Body of pancreas (tissue), 4 donors: ENCODE measurements at places on chromosomes 16 and 17. TPM values are rescaled to one million over a fixed set of nuclear protein-coding genes. Genes with fewer than 3 reads are reported as not detected.

Gene P2RX1
- total RNA-seq: 39.2 TPM

Gene KCNJ18
- not detected for total RNA-seq

Gene KRT9
- total RNA-seq: not detected

Gene ZPBP2
- not detected for total RNA-seq

Gene MYO15B
- 61.2 TPM for total RNA-seq

Gene TNK1
- total RNA-seq: 12.7 TPM

Gene HELZ
- 21.0 TPM for total RNA-seq

DNA sequence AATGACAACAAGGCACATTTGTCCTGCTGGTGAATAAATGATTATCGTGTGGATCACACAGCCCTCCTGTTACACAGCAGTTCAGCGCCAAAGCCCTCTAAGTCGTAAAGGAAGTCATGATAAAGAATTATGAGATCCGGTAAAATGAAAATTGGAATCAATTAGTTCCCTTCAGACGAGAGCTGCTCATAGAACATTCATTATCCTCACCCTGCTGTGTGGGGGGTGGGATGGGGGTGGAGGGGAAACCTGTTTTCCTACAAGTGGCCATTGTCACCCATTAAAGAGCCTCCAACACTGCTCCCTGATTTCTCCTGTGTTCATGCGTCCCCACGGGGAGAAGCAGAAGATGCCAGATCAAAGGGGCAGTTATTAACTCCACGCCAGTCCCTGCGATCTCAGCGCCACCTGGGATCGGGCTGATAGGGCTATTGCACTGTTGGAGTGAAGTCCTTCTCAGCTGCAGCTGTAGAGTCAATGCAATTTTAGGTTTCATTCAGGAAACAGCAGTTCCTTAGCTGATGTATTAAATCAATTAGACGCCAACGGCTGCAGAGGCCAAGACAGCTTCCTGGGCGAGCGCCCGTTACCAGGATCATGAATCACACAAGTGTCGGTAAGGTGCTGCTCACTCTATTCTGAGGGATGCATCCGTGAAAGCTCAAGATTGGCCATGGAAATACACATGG, 19.2 kb upstream of the CACNG4 start:
- no peak for DNase-seq

DNA sequence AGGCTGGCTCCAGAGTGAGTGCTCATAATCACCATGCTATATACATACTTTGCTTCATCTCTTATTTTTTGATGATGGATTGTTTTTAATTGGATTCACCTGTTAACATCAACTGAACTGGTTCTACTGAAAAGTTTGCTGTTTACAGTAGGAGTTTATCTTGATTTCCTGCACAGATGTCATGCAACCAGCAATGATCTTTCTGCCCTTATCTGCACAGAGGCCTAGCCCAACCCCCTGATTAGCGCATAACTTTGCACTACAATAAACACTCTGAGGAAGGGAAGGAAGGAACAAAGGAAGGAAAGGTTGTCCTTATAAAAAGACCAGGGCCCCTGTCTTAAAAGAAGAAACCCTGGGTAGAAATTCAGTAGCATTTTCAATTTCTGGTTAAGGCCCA, 152.9 kb downstream of the RGS9 start:
- no peak for DNase-seq

DNA sequence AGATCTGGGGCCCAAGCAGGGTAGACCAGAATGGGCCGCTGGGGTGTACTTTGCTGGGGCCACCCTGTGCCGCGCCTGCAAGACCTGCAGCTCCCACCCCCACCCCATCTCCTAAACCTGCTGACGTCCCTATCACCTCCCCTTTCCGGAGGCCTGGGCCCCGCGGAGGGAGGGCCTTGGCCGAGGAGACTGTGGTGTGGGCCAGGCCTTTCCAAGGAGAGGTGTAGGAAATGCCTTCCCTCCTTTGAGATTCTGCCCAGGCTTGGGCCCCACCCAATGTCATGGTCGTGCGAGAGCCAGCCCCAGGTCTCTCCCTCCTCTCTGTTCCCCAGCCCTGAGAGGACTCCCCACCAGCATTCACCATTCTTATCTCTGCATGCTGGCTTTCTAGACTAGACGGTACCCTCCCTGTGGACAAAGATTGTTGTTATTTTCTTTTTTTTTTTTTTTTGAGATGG, 3.9 kb upstream of the WFIKKN2 start:
- DNase-seq: no peak

- DNase-seq: no peak
Observed at GRCh38 chr17:55962951-55963401, 190.3 kb upstream of the ANKFN1 start.

DNA sequence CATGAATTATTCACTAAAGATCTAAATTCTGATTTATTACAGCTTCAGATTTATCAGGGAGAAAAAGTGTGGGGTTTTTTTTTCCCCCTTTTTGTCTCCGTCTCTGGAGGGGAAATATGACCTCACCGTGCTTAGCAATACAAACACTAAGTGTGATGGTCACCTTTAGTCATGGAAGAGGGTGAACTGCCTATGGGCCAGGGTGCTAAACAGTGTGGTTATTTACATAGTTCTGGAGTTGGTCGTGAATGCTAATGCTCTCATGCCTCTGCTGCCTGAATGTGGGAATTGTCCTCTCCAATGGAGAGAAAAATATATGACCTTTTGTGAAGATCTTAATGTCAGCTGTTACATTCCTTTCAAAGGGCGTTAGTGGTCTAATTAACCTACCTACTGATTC, 44.8 kb upstream of the MSI2 start:
- DNase-seq: no peak

DNA sequence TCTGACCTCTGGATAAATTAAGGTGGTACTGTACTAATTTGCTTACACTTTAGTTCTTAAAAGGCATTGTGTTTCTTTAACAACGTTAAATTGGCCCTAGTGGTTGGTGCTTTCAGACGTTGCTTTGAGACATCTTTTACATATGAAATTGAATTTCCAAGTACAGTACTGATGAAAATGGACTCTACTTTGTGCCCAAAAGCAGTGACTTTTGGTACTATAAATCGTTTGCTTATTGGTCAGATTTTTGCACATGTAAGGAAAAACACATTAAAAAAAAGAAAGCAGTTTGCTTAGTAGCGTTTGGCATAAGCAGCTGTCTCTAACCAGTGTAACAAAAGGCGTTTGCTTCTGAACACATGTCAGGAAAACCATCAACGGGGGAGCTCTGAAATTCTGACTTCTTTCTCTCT, 139.6 kb downstream of the CDK5R1 start:
- DNase-seq: no peak

- DNase-seq: no peak
Observed at GRCh38 chr17:18950346-18950745, 1.6 kb upstream of the SLC5A10 start.
